ENCODE measurements at places on chromosomes 16 and 17.

GRCh38 chr16:48846277-48846676, 236.3 kb upstream of the N4BP1 start:
- no peak for DNase-seq

- no peak for DNase-seq
Observed at GRCh38 chr16:66928702-66929388, 3.5 kb upstream of the RRAD start.

GRCh38 chr17:67836205-67836987, 11.1 kb downstream of the BPTF start:
- DNase-seq: no peak

DNA sequence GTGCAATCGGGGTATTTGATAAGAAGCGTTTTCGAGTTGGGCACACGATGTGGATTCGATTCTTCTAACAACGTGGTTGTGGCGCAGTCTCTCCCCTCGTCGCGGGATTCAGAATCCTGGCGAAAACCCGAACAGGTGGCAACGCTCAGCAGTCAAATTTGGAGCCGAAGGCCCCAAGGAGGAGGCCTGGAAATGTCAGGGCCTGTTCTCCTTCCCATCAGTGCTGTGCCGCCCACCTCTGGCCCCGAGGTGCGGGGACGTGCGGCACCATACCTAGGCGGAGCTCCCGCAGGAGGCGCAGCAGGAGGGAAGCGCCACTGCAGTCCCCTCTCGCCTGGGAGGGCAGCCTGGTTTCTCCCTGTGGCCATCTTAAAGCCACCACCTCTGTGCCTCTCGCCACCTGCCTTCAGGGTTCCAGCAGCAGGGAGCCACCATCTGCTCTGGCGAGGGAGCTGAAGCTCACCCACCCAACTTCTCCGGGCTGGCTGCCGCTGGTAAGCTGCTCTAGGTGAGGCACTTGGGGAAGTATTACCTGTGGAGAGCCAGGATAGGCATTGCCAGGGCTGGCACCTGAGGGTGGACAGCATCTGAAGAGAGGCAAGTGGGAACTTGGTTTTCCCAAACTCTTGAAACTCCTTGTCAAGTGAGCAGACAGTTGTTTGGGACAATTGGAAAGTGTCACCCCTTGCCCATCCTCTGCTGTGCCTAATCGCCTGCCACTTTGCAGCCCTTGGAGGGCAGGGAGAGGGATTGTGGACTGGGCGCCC, 2.6 kb upstream of the AATF start:
- DNase-seq: no peak

DNA sequence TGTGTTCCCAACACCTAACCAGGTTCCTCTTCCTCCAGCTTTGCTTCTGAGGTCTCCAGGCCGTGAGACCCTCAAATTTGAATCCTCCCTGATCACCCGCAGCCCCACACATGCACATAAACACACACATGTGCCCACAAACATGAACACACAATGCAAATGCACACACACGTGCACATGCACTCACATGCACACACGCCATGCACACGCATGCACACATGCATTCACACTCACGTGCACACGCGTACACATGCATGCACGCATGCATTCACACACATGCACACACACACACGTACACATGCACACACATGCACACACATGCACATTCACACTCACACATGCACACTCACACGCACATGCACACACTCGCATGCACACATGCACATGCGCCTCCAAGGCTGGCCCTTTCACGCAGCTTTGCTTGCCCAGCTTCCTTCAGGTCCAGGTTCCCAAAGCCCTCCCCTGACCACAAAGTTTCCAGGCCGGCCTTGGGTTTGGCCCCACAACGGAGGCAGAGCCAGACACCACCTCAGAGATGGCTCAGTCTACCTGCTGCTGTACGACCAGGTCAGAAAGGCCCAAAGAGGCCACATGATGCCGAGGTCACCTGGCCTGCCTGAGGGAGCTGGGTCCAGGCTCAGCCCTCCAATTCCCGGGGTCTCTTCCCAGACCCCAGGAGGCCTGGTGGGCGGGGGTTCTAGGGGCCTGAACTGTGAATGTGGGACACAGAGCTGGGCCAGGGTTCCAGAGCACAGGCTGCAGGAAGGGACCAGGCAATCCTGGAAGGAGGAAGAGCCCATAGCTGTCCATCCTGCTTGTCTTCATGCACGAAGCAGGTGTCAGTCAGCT, 39.5 kb upstream of the ENPP7 start:
- no peak for DNase-seq

DNA sequence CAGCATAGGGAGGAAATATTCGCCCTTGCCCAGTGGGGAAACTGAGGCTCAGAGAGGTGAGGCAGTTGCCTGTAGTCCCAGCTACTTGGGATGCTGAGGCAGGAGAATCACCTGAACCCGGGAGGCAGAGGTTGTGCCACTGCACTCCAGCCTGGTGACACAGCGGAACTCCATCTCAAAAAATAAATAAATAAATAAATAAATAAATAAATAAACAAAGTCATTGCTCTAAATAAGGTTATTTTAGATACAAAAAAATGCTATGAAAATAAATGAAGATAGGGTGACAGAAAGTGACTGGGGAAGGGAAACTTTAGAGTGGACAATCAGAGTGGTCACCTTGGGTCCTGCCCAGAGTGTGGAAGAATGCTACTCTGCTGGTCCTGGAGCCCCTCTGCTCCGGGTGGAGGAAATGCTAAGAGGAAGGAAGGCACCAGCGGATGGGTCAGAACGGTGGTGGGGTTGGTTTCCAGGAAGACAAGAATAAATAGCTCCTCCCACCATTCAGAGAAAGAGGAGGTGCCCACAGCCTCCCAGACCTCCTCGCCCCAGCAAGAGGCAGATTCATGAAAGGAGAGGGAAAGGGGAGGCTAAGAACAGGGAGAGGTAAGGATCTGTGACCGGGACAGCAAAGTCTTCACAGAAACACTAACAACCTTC, 17.6 kb downstream of the TRPV3 start:
- DNase-seq: no peak

DNA sequence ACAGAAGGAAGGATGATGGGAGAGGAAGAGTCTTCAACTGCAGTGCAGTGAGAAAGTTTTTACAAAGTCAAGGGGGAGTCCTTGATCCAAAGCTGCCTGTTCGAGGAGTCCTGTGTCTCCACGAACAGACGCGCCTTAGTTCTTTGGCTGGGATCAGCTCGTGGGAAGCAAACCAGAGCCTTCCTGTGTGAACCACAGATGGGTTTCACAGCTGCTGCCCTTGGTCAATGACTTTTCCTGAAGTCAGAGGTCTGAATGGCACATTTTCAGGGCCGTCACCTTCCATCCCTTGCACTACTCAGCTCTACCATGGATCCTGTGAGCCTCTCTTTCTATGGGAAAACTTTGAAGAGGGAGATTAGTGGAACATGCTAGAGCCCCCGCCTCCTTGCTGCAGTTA, 4.2 kb upstream of the SBK1 start:
- no peak for DNase-seq

GRCh38 chr16:83623892-83624291, 183.9 kb upstream of the HSBP1 start:
- DNase-seq: no peak

DNA sequence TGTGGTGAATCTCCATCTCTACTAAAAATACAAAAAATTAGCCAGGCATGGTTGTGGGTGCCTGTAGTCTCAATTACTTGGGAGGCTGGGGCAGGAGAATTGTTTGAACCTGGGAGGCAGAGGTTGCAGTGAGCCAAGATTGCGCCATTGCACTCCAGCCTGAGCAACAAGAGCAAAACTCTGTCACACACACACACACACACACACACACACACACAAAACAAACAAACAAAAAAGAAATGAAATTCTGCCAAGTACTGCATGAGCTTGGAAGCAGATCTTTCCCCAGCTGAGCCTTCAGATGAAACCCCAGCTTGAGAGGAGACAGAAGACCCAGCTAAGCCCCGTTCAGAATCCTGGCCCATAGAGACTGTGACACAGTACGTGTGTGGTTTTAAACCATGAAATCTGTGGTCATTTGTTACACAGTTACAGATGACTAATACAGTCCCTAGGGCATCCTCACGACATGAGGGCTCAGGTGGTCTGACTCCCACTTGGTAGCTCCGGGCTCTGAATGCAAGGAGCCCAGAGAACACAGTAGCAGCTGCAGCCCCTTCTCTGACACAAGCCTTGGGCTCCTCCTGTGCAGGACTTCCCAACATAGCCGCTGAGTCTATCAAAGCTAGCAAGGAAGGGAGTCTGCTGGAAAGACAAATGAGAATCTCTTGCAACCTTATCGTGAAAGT, 132.8 kb downstream of the SEC14L1 start:
- DNase-seq: no peak

GRCh38 chr16:12095275-12096156, 119.0 kb downstream of the SNX29 start:
- peak; percentile 70 for DNase-seq

DNA sequence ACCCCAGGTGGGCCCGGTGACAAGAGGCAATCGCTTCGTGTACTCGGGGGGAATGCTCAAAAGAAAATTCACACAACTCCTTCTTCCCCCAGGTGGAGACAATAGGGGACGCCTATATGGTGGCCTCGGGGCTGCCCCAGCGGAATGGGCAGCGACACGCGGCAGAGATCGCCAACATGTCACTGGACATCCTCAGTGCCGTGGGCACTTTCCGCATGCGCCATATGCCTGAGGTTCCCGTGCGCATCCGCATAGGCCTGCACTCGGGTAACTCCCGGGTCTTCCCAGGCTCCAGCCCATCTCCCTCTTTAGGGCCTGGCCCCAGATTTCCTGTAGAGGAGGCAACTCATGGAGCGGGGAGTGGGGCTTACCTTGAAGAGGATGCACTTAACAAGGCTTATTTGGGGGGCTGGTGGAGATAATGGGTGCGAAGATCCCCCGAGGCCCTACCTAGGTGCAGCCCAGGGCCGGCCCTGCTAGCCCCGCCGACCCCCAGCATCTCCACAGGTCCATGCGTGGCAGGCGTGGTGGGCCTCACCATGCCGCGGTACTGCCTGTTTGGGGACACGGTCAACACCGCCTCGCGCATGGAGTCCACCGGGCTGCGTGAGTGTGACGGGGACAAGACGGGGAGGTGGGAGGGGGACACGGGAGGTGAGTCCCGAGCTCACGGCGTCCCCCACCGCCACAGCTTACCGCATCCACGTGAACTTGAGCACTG, 13.0 kb downstream of the GUCY2D start:
- no peak for DNase-seq

DNA sequence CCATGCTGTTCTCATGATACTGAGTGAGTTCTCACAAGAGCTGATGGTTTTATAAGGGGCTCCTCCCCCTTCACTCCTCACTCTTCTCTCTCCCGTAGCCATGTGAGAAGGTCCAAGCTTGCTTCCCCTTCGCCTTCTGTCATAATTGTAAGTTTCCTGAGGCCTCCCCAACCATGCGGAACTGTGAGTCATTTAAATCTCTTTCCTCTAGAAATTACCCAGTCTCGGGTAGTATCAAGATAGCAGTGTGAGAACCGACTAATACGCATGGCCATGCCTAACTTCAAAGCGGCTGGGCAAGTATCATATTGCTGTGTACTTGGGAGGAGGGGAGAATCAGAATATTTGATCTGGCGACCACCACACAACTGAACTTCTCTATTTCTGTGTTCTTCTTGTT, 88.3 kb downstream of the PRKCB start:
- DNase-seq: no peak

DNA sequence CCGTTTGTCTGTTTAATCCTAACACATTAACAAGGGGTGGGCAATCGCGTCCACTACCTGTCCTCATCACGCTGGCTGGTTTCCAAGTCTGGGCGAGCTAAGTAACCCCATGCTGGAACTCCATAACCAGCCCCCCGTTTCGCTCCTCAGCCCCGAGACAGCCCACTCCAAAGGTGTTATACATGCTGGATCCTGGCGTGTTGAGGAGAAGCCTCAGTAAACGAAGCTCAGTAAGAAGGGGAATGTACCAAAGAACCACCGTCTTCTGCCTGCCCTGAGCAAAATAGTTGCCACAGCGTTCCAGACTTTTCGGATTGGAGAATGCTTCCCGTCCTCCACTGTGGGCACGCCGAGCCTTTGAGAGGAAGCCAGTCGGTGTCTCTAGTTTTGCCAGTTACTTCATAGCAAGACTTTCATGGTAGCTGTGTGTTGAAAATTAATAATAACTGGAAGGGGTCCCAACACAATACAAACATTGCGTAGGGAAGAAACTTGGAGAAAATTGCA, 16.1 kb upstream of the C17orf78 start:
- DNase-seq: no peak

DNA sequence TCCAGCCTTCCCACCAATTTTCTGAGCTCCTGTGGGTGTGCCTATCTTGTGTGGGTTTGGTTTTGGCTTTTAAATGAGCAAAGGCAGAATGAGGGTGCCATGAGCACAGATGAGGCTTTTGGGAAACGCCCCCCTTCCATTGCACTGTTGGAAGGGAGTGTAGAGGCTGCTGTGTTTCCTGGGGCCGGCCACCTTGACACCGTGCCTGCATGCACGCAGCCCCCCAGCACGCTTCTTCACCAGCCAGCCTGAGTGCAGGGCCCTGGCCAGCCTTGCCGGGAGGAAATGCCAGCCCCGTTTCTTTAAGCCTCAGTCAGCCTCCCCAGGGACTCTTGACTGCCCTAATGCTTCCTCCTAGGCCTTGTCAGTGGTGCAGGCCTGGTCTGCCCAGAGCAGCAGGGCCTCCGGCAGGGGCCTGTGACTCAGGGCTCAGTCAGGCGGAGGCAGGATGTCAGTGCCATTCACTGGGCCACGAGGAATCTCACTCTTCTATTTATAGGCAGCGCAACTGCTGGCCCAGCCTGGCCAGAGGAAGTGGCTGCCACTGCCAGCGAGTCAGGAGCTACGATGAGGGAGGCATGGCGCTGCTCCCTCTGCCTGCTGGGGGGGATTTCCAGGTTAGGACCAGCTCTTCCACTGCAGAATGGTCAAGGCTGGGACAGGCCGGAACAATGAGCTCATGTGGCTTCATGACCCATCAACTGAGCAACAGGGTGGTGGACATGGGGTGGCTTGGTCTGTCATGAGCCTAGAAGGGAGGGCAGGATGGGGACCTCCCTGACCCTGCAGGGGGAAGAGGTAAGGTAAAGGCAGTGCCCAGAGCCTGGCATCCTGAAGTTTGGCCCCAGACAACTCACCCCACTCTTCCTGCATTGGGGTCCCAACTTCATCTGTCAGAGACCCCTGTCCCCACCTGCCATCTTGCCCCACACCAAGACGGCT, 205.2 kb downstream of the RAB11FIP4 start:
- no peak for DNase-seq

DNA sequence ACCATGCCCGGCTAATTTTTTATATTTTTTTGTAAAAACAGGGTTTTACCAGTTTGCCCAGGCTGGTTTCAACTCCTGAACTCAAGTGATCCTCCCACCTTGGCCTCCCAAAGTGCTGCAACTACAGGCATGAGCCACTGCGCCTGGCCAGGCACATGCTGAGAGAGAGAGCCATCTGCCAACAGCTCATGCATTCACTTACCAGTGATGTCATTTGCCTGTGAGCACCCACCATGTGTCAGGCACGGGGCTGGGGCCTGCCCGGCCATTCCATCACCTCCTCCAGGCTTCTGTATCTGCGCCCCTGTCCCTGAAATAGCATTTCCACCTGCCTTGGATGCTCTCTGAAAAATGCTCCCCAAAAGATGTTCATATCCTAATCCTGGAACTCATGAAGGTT, 43.6 kb upstream of the PEMT start:
- no peak for DNase-seq
